ENCODE measurements at places on chromosomes 5 and 9. TPM values are rescaled to one million over a fixed set of nuclear protein-coding genes. Genes with fewer than 3 reads are reported as not detected.

- no peaks in the 10 kb centered on the region for H3K36me3 ChIP-seq
- H3K4me1 ChIP-seq: no peaks in the 10 kb centered on the region
- H3K27ac ChIP-seq: no peak overlapping the region
- H3K27me3 ChIP-seq: no peaks in the 10 kb centered on the region
- no peak overlapping the region for H3K4me3 ChIP-seq
Observed at GRCh38 chr9:118395415-118395814, 691.2 kb downstream of the TLR4 start.

DNA sequence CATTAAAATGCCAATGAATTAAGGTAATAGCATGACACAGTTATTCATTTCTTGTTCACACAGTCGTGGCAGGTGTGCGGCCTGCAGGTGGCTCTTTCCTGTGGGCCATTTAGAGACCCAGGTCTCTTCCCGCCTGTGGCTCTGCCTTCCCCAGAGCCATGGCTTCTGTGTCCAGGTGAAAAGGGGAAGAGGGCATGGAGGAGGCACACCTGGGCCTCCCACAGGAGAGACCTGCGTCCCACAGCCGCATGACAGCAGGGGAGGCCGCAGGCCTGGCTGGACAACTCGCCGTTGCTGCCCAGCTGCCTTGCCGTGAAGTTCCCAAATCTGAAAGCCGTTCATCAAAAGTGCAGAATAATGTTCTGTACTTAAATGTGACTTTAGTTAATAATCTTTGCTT is 14.4 kb upstream of the PLEKHG4B start:
- peaks cover 45% of the 10 kb centered on the region for H3K27me3 ChIP-seq
- H3K36me3 ChIP-seq: no peaks in the 10 kb centered on the region
- H3K4me1 ChIP-seq: peaks cover 2% of the 10 kb centered on the region

DNA sequence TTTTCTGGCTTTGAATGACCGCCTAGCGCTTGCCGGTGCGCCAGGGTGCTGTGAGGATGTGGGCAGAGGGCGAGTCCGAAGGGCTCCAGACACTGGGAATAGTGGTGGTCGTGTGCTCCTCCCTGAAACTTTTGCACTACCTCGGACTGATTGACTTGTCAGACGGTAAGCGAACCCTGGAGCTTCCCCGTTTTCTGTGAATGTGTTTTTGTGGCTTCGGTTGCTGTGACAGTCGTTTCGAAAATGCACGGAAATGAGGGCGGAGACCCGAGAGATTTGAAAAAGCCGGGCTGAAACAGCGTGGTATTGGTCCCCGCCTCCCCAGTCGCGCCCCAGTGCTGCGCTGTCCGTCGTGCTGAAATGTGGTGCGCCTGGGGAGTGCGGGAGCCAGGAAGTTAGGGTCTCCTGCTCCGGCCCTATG is 102.5 kb upstream of the GABRP start:
- H3K36me3 ChIP-seq: no peaks in the 10 kb centered on the region

- H3K27me3 ChIP-seq: no peaks in the 10 kb centered on the region
- DNase-seq: peak; percentile 89
Observed at GRCh38 chr9:13033959-13034693, 245.4 kb downstream of the MPDZ start.

- peaks cover 8% of the 10 kb centered on the region for H3K4me1 ChIP-seq
- DNase-seq: no peak
- H3K36me3 ChIP-seq: peaks cover 23% of the 10 kb centered on the region
- H3K4me3 ChIP-seq: no peak overlapping the region
- H3K27me3 ChIP-seq: no peaks in the 10 kb centered on the region
Observed at GRCh38 chr5:128263357-128263756, 179.8 kb downstream of the SLC12A2 start.

DNA sequence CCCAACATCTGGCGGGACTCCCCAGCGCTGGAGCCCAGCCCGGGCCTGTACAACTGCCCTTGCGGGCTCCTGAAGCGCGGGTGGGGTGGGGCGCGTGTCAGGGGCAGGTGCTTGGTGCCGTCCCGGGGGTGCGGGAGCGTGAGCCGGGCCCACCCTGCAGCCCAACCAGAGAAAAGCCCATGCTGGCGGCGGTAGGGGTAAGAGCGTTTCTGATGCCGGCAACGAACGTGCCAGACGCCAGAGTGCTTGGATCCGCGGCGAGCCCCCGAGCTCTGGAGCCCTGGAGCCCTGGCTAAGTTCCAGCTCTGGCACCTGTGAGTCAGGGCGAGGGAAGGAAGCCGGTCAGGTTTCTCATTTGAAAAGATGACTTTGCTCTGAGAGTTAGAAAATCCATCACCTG is 58.0 kb downstream of the ZNF510 start:
- peak overlapping the region; percentile 13 for H3K4me3 ChIP-seq
- peaks cover 10% of the 10 kb centered on the region for H3K4me1 ChIP-seq
- peaks cover 25% of the 10 kb centered on the region for H3K27me3 ChIP-seq
- no peak overlapping the region for H3K27ac ChIP-seq

- DNase-seq: no peak
- no peaks in the 10 kb centered on the region for H3K4me1 ChIP-seq
- H3K27me3 ChIP-seq: no peaks in the 10 kb centered on the region
- no peak overlapping the region for H3K27ac ChIP-seq
Observed at GRCh38 chr5:15676591-15676990, 176.6 kb downstream of the FBXL7 start.

DNA sequence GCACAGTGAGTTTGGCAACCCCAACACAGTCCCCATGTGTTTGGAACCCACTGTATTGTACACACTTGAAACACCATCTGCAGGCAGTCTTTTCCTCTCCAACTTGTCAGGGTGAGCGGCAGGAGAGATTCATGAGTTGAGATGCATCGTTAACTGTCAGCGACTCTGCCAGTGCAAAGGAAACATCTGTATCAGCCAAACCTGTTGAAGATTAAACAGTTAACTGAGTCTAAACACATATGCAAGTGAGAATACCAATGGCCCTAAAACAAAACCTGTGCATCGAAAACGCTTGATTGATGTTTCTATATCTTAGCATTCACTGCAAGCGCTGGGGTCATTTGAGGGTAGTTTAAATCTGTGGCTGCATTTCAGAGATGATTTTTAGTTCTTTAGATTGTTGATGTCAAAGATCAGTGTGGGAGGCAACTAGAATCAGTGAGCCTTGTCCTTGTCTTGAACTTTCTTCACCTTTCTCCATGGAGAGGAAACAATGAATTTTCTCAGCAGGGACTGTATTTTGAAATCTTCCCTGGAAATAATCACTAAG is 41.3 kb upstream of the PAM start:
- H3K36me3 ChIP-seq: no peaks in the 10 kb centered on the region
- H3K4me3 ChIP-seq: no peak overlapping the region
- peak; percentile 11 for DNase-seq
- H3K4me1 ChIP-seq: no peaks in the 10 kb centered on the region

DNA sequence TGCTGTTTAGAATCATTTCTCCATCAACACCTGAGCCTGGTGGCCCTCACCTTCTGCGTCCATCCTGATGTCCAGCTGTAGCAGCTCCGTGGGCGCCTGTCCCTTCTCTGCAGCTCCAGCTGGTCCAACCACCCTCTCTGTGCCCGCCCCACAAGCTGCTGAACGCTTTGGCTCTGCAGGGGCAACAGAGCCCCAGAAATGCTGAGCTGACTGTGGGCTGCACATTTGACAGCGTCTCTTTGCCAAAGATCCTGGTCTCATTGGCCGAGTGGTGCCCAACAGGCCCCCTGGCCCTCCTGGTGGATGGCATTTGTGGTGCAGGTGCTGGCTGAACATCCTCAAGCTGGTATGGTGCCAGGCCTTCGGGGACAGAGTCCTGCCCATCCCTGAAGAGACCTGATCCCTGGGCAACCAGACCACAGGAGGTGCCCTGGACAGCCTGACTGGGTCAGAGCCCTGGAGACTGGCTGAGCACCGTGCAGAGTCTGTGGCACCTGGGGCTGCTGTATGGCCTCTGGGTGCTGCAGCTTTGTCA is 25.3 kb upstream of the CEP72 start:
- DNase-seq: no peak
- H3K4me1 ChIP-seq: no peaks in the 10 kb centered on the region
- peaks cover 18% of the 10 kb centered on the region for H3K27me3 ChIP-seq
- H3K4me3 ChIP-seq: no peak overlapping the region

DNA sequence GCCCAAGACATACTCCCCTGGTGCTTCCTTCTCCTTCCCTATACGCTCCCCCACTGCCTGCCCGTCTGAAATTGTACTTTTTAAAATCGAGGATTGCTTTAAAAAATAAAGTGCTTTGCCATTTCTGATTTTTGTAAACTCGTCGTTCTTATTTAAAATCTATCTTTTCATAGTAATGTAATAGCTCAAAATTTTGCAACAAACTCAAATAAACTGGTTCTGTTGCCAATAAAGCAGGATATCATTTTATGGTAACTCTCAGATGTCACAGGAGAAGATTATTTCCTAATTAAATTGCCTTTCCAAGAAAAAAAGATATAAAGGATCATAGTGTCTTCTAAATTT is 1.3 kb upstream of the NREP start:
- no peaks in the 10 kb centered on the region for H3K27me3 ChIP-seq
- DNase-seq: no peak
- peak overlapping the region; percentile 82 for H3K4me3 ChIP-seq
- no peaks in the 10 kb centered on the region for H3K36me3 ChIP-seq
- peak overlapping the region; percentile 97 for H3K27ac ChIP-seq

DNA sequence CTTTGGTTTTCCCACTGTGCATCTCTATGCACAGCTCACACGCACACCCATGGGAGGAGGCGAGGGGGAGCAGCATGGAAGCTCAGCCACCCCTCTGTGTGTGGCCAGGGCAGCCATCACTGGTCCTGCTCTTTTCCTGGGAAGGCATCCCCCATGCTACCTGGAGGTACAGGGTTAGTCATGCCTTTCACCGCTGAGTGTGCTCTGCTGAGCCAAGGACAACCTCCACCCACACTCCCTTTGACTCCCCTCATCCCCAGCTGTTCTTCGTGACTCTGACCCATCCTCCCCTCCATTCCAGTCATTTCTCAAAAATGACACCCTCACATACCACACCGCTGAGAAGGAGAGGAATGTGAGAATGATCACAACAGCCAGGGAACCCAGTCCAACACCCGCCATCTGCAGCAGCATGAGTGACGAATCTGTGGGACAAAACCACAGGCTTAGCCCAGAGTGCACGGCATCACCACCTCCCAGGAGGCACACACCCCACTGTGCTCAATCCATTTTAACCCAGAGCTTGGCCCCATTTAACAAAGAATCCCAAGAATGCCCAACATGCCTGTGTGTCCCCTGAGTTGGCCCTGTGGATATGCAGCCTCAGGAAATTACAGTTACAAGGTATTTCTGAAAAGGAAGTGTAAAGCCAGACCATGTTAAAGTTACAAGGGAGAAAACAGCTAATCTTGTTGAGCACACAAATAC is 133.4 kb downstream of the SUSD1 start:
- peaks cover 16% of the 10 kb centered on the region for H3K4me1 ChIP-seq
- peak overlapping the region; percentile 67 for H3K27ac ChIP-seq
- H3K36me3 ChIP-seq: peaks cover 5% of the 10 kb centered on the region
- no peak overlapping the region for H3K4me3 ChIP-seq
- no peaks in the 10 kb centered on the region for H3K27me3 ChIP-seq

DNA sequence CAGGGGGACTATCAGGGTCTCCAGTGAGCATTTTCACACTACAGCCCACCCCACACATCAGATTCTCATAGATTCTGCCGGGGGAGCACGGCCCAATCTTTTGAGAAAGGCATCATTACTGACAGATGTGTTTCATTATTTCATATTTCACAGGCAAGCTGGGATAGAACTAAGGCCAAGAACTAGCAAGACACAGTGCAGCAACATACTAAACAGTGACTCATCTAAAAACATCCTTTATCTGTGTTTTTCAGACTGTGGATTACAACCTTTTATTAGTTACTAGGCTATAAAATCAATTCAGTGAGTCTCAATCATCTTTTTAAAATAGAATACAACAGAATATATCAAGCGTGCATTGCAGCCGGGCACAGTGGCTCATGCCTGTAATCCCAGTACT is 59.8 kb downstream of the CPLANE1 start:
- peaks cover 25% of the 10 kb centered on the region for H3K36me3 ChIP-seq
- no peak for DNase-seq
- no peaks in the 10 kb centered on the region for H3K27me3 ChIP-seq

- H3K27me3 ChIP-seq: no peaks in the 10 kb centered on the region
- no peak for DNase-seq
- H3K36me3 ChIP-seq: peaks cover 15% of the 10 kb centered on the region
- H3K4me3 ChIP-seq: no peak overlapping the region
Observed at GRCh38 chr9:93267681-93268505, 84.0 kb downstream of the WNK2 start.

DNA sequence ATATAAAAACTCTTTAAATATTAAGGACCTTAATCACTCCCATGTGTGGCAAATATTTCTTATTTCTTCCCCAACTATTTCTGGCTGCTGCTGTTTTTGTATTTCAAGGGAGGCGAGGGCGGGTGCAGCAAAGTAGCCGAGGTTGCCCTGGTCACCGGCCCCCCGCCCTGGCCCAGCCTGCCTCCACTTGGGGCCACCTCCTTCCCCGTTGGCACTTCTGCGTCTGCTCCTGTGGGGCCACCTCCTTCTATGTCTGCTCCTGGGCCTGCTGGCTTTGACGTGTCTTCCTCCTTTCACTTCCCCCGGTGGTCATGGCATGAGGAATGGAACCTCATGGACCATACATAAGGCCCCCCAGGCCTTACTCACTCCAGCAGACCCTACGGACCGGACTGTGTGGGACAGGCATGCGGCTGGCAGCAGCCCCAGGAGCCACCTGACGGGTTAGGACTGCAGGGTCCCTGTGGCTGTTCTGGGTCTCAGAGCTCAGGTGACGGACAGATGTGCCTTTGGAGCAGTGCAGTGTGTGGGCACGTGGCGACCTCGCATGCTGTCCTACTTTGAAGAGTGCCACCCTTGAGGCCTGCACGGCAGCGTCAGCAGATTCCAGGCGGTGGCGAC is 5.8 kb upstream of the ENTPD8 start:
- H3K4me1 ChIP-seq: peaks cover 35% of the 10 kb centered on the region
- H3K4me3 ChIP-seq: no peak overlapping the region
- peaks cover 13% of the 10 kb centered on the region for H3K36me3 ChIP-seq
- H3K27ac ChIP-seq: peak overlapping the region; percentile 47
- peak; percentile 82 for DNase-seq

The WNK2 gene
- total RNA-seq: 7.4 TPM

The NR5A1 gene
- total RNA-seq: not detected

The QRFP gene
- total RNA-seq: not detected

The WWC1 gene
- total RNA-seq: 0.89 TPM

The DMRT3 gene
- 0.09 TPM for total RNA-seq

The NPM1 gene
- total RNA-seq: 1,914 TPM

The HACD4 gene
- total RNA-seq: 1.3 TPM

The CDO1 gene
- 19.1 TPM for total RNA-seq
